ENCODE measurements at places on chromosomes 5 and 9.

- DNase-seq = no peak
Observed at GRCh38 chr9:119955276-119955675, 586.0 kb upstream of the BRINP1 start.

- DNase-seq = no peak
Observed at GRCh38 chr9:16002816-16003215, 450.0 kb downstream of the CCDC171 start.

DNA sequence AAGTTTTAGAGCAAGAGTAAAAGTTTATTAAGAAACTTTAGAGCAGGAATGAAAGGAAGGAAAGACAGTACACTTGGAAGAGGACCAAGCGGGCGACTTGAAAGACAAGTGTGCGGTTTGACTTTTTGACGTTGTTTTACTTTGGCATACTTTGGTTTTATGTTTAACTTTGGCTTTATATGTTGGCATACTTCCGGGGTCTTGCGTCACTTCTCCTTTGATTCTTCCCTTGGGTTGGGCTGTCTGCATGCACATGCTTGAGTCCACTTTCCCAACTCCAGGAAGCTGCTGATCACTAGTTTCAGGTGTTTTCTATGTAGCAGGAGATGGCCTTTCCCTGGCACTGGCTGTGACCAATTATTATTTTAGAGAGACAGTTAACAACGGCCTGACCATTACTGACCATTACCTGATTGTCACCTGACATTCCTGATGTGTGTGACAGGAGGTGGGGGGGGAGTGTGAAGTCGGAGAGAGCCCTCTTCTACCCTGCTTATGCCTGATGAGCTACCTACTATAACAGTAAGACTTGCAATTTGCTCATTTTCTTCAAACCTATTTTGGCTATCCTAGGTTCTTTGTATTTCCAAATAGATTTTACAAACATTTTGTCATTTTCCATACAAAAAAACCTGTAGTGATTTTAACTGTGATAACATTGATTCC is 45.5 kb downstream of the TNFSF8 start:
- DNase-seq = no peak

DNA sequence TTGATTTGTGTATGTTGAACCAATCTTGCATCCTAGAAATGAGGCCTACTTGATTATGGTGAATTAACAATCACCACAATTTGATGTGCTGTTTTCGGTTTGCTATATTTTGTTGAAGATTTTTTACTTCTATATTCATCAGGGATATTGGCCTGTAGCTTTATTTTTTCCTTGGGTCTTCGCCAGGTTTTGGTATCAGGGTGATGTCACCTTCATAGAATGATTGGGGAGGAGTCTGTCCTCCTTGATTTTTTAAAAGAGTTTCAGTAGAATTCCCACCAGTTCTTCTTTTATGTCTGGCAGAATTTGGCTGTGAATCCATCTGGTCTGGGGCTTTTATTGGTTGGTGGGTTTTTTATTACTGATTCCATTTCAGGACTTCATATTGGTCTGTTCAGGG is 115.2 kb downstream of the CPLANE1 start:
- DNase-seq = no peak

GRCh38 chr9:135588371-135588770 is 26.8 kb downstream of the PAEP start:
- DNase-seq = no peak

DNA sequence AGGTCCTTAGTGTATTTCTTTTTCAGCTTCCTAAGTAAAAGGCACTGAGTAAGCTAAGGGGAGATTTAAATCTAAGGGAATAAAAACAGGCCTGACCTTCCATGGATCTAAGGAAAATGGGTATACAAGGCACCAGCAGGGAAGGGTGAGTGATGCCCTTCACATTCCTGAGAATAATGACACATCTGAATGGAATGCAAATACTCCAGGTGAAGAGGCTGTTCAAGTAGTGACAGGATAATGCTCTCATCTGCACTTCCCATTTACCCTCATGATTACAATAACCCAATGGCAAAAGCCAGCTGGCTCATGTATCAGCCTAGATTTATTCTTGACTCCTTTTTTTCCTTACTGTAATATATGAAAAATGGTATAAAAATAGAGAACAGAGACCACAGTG is 216.2 kb upstream of the ACTBL2 start:
- DNase-seq = no peak

DNA sequence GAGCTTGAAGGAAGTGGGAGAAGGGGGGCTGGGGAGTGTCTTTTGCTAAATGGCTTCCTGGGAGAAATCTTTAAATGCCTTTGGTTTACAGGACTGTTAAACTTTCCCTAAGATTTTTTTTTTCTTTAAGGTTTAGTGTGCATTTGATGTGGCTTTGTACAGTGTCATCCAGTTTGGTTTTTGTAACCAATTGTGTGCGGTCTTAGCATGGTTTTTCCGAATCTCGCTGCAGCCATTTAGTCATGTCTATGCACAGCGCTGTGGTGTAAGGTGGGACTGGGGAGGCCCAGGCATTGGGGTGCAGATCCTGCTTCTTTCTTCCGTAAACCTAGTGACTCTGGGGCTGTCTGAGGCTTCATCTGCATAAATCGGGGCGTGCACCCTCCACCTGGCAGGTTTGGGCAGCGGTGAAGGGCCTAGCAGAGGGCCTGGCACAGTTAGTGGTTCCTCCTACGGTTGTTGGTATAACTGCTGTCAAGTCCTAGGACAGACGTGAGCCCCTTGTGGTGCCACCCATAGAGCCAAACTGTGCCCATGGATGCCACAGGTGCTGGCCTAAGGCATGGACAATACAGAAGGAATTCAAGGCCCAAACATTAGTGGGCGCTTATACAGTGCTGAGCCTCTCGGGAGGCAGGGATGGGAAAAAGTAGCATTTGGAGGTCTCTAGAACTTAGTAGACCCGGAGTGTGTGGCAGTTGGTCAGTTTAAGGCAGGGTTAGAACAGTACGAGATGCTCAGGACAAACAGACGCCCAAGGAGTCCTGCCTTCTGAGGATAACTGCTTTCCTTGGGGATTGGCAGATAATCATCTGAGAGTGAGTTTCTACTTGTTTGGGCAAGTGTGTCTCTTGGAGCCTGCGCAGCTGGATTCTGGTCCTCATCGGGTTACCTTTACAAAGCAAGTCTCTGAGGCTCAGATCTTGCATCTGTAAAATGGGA is 1.5 kb downstream of the PRRC2B start:
- peak; percentile 64 for DNase-seq

- no peak for DNase-seq
Observed at GRCh38 chr5:80884086-80884813, 75.9 kb upstream of the RASGRF2 start.

DNA sequence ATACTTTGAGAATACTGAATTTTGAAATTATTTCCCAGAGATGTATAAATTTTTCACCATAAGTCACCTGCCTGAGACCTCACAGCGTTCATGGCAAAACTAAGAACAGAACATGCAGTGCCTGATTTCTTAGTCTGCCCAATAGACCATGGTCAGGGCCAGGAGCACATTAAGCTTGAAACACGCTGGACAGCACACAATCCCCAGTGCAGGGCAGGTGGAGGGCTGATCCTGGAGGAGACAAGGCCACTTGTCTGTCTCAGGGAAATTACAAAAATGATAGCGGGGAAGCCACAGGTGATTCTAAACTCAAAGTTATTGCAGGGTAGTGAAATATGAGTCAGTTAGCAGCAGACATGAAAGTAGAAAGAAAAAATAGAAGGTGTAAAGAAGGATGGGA is 18.6 kb upstream of the ENC1 start:
- DNase-seq = no peak

GRCh38 chr5:114544561-114544960 is 182.7 kb downstream of the KCNN2 start:
- no peak for DNase-seq

GRCh38 chr5:92508271-92508670 is 1072.7 kb downstream of the NR2F1-AS1 start:
- no peak for DNase-seq

DNA sequence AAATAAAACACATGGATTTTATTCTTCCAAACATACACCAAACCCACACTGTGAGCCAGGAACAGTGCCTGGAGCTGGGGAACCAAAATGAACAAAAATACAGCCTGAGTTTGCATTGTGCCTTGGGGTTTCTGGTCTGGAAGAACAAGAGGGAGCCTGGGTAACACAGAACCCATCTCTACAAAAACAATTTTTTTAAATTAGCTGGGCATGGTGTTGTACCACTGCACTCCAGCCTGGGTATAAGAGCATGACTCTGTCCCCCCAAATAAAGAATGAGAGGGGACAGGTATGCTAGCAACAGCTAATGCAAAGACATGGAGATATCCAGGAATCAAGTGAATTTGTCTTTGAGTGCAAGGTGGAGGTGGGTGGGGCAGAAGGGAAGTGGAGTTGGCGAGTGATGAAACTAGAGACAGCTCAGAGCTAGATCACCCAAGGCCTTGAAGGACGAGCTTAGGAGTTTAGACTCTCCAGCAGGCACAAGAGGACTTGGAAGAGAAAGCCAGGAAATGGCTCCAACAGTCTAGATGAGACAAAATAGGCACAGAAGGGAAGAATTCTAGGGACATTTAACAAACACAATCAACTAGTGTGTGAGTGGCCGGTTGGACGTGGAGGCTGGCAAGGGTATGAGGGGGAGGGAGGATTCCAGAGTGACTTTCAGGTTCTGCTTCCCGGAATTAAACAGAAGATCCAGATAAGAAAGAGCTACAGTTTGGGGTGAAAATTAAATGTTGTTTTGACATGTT is 47.4 kb downstream of the FNBP1 start:
- DNase-seq = peak; percentile 33

DNA sequence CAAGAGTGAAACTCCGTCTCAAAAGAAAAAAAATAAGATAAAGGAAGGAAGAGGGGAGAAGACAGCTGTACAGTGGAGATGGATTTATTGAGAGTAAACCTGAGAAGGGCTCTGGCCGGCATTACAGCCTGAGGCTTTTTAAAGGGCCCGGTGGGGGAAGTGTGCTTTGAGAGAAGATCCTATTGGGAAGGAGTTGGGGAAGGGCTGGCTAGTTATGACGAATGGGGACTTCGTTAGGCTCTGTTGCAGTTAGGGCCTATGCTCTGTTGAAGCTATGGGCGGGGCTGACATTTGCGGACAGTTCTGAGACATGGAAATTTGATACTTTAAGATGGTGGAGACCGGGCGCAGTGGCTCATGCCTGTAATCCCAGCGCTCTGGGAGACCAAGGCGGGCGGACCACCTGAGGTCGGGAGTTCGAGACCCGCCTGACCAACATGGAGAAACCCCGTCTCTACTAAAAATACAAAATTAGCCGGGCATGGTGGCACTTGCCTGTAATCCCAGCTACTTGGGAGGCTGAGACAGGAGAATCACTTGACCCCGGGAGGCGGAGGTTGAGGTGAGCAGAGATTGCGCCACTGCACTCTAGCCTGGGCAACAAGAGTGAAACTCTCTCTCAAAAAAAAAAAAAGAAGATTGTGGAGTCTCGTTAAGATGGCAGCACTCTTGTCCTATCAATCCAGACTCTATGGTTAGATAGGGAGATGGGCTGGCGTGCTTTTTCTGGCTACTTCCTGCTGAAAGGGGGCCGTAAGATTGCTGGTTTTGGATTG is 33.2 kb downstream of the C9orf50 start:
- DNase-seq = no peak

- peak; percentile 38 for DNase-seq
Observed at GRCh38 chr5:50711280-50711679, 44.8 kb downstream of the PARP8 start.

DNA sequence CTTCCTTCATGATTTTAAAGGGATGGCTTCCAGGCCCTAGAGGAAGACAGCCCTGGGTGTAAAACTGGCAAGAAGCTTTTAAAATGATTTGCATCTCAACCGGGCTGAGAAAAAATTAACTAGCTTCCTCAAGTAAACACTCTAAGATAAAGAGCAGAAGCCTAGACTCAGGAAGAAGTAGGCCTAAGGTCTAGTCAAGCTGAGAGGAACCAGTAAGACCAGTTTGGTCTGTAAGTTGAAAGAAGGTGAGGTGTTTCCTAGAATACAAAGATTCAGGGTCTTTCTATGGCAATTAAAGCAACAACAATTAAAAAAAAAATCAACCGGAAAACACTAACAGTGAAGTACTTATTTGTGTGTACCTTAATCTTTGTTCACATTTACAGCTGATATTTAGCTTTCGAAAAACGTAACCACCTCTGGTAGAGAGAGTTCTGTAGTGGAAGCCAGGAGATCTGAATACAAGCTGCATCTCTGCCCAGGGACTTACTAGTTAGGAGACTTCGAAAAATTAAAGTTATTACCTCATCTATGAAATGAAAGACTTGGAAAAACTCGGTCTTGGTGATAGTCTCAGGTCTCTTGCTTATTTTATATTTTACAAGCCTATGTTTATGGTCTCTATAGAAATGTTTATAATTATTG is 75.7 kb downstream of the TUSC1 start:
- DNase-seq = no peak

DNA sequence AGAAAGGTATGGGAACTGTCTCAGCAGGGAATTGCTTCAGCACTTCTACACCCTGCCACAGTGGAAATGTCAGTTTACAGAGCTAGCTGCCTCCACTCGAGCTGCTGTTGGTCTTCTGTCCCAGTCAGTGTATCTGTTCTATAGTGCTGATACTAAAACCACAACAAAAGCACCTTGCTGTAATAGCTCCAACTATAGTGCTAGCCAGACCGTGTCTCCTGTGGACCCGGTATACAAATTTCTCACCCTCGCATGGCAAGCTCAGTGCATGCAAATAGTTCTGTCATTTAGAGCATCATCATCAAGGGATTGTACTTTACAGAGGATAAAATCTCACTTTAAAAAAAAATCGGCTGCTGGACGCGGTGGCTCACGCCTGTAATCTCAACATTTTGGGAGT is 51.5 kb upstream of the IQGAP2 start:
- DNase-seq = no peak

DNA sequence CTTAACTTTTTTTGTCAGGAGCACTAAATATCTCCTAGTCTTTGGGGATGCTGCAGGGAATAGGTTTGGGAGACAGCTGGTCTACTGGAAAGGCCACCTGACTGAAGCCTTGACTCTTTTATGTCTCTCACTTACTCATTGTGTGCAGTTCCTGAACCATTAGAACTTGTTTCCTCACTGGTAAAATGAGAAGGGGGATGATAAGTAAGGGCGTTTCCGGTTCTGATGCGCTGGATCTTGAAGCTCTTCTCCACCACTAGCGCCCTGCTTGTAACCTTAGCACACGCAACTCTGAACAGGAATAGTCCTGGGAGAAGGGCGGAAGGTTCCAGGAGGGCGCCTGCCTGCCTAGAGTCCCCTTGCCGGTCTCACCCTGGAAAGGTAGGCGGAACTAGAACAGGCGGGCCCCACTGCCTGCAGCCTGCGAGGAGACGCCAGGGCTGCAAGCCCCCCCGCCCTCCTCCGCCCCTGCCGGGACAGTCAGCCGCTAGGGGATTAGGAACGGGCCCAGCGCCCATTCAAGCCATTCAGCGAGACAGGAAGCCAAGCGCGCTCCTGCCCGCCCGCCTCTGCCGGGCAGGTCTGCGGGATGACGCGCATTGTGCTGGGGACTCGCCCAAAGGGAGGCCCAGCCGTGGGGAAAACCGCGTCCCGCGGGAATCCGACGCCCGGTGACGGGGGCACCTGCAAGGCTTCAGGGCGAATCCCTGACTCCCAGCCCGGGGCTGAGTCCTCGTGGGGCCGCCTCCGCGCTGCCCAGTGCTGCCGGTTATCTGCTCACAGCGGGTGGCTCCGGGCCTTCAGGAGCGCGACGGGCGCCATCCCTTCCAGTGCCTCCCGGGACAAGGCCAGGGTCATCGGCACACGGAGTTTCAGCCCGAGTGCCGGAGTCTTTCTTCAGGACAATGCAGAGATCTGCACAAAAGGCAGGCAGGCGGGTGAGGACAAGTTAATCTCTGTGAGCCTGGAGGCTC is 44.0 kb upstream of the XPA start:
- DNase-seq = peak; percentile 5
